ENCODE measurements at places on chromosomes 3 and 15.
A peak's percentile ranks its signal among the peaks of the same experiment; 100 is the strongest.

- no peak for DNase-seq
Measured at GRCh38 chr3:16136055-16136454, 38.4 kb upstream of the GALNT15 start.

DNA sequence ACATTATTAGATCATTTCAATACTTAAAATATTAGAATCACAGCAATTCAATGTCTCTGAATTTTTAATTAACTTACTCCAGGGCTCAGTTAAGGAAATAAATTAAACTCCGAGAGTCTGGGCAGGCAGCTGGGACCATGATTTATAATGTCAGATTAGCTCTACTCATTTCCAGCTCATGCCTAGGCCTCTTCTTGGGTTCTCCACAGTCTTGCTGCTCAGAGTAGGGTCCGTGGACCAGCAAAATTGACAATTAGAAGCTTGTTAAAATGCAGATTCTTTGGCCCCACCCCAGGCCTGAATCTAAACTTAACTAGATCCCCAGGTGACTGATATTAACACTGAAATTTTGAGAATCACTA is 28.2 kb downstream of the ADAMTS9 start:
- no peak for DNase-seq

- no peak for DNase-seq
Measured at GRCh38 chr3:65020281-65021160, 332.7 kb upstream of the ADAMTS9 start.

GRCh38 chr15:93252780-93253179 is 163.8 kb upstream of the RGMA start:
- DNase-seq = no peak

GRCh38 chr3:162487138-162487537 is 990.5 kb downstream of the OTOL1 start:
- DNase-seq = no peak

DNA sequence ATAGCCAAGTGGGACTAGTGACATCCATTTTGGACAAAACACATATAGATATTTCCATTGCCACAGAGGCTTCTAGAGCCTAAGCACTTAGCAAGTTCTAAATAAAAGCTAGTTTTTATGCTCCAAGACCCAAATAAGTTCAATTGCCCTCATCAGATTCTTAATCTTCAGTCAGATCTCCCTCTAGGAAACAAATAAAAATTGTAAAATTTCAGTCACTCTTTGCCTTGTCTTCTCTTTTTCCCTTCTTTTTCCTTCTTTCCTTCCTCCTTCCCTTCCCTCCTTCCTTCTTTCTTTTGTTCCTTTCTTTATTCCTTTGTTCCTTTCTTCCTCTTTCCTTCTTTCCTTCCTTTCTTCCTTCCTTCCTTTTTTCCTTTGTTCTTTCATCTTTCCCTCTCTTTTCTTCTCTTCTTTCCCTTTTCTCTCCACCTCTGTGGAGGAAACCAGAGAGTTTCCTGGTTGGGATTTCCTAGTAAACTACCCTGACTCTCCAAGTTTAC is 68.8 kb upstream of the GADL1 start:
- no peak for DNase-seq

GRCh38 chr15:40873694-40874561 is at the start of gene RHOV:
RHOV (minus strand) TSS chr15:40874234; CDS start chr15:40874139, 95 bp downstream.
- peak; percentile 82 for DNase-seq

DNA sequence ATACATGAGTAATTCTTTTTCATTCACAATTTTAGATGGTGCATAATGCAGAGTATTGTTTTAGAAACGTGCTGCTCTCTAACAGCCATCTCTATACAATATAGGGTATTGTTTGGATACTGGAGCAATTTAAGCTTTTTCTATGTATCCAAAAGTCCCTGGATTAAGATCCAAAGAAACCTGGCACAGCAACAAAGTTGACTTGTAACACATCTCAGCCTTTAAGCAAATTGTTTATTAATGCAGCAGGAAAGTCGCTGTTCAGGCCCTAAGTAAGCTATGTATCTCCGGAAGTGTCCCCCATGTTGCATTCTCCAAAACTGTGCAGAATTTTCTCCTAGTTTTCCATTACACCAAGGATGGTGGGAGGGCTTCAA is 7.3 kb downstream of the VGLL4 start:
- DNase-seq = no peak

DNA sequence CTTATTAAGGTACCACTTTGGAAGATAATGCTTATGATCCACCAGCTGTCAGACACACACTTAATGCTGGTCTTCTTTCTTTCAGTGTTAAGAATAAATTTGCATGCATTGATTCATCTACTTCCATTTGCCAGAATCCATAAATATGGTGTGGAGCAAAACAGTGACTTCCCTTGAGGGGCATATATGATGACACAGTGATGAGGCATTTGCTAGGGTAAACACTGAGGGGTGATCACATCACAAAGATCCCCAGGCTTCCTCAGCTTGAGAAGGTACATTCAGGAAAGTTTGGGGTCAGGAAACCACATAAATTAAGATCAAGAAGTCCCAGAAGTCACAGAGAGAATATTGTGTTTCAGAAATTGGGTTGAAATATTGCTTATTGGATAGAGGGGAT is 9.9 kb upstream of the ZBED2 start:
- DNase-seq = no peak

- no peak for DNase-seq
Measured at GRCh38 chr3:65827076-65827475, 211.6 kb downstream of the MAGI1 start.

DNA sequence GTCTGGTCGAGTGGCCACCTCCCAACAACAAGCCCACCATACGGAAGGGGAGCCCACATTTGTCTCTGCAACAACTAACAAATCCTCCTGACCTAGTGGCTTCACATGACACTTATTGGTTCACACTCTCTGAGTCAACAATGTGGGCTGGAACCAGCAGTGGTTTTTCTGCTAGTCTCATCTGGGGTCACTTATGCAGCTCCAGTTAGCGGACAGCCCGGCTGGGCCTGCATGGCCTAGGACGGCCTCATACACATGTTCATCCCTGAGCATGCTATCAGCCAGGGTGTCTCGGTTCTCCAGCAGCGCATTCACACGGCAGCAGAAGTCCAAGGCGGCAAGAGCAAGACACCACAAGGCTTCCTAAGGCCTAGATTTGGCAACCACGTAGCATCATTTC is 281.7 kb downstream of the XXYLT1 start:
- no peak for DNase-seq

DNA sequence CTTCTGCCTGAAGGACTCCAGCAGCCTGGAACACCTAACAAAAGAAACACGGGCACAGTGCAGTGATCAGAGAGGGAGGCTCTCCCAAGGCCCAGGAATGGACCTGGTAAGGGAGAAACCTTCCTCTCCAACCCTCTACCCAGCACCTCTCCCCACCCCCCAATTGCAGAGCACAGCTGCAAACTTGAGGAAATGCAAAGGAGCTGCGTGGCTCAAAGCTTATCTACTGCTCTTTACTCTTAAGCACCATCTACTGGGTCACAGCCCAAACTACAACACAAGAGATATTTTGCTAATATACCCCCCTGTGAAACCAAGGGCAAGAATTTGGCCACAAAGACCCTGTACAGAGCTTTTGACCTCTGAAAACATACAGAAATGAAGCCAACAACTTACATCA is 328.3 kb downstream of the OXSM start:
- DNase-seq = no peak

- DNase-seq = no peak
Measured at GRCh38 chr3:14519406-14519805, 20.7 kb downstream of the GRIP2 start.

GRCh38 chr3:140051019-140051957 is 116.3 kb downstream of the CLSTN2 start:
- DNase-seq = peak; percentile 43

GRCh38 chr3:86175051-86175536 is 815.9 kb downstream of the VGLL3 start:
- no peak for DNase-seq

GRCh38 chr15:89917442-89918101 is 4.8 kb upstream of the ARPIN start:
- DNase-seq = no peak

- DNase-seq = peak; percentile 64
Measured at GRCh38 chr15:70512772-70513362, 250.5 kb downstream of the UACA start.

- DNase-seq = no peak
Measured at GRCh38 chr3:193614430-193614829, 21.4 kb downstream of the OPA1 start.

DNA sequence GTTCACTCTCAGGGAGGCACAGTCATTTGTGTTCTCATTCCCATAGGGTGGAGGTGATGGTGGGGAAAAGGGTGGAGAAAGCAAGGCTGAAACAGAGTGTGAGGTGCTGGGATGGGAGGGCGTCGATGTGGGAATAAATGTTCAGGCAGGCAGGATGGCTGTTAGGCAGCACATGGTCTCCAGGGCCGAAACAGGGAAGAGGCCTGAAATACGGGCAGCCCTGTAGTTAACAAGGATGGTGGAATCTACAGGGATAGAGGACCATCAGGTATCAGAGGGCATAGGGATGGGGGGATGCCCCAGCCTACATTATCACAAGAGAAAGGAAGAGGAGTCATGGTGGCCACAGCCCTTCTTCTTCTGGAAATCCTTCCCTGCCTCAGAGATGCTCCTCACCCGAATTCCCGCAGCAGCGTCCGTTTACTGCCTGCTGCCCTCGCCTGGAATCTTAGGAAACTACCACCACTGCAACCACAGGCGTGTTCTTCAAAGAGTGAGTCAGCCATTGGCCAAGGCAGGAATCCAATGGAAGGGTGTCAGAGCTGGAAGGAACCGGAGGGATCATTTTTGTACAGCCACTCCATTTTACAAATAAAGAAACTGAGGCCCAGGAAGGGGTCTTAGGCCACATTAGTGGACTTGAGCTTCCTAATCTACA is 49.7 kb upstream of the POMGNT2 start:
- peak; percentile 70 for DNase-seq

DNA sequence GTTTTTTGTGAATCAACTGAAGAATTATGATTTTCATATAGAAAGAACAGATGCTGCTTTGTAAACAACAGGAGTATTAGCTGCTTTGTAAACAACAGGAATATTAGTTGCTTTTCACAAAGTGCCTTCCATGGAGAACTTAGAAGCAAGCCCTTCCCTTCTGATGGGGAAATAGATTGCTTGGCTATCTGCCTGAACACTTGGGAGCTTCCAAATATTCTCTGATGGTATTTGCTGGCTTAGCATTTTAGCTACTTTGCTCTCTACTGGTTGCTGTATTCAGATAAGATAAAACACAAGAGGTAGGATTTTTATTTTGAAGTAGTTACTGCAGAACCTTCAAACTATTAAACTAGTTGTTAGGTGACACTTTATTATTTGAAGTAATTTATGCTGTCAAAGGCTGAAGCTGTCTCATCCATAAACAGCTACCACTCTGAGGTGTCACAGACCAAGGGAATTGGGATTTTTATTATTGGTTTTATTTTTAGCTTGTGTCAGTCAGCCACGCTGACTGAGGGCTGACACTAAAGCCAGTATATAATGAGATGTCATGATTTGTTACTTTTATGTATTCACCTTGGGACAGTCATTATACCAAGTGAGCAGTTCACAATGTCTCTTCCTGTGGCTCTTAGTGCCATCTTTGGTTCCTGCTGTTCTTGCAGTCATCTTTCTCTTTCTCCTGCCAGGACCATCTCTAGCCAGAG is 50.0 kb downstream of the ZIC1 start:
- no peak for DNase-seq

- DNase-seq = no peak
Measured at GRCh38 chr15:45114076-45114750, at the start of the genes DUOX2 and DUOXA2. DUOX2 (minus strand) TSS chr15:45114172; CDS start chr15:45113411, 761 bp downstream. DUOXA2 (plus strand) TSS chr15:45114326; CDS start chr15:45114606, 280 bp downstream.

DNA sequence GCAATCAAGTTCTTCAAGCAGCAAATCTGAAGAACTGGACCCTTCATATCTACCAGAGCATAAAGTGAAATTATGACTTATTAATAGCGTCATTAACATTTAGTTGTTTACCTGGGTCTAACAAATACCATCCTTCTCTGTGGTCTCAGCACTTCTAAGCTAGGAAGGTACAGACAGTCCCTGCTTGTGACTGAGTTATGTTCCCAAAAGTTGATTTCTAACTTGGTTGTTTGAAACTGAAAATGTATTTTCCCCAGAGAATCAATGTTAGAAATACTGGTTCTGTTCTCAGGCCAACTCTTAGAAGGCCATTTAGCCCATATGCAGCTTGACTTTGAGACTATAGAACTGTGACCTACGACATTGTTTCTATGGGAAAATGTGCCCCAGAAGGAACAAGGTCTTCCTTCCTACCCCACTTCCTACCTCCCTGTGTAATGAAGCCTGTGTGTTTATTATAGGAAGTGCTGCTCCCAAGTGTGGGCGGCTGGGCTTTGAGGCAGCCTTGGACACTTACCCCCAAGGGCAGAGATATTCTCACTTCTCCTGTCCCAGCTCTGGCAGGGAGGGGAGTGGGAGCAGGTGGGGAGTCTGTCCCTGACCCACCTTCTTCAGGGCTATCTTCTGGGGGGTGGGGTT is 12.2 kb upstream of the MAPK6 start:
- no peak for DNase-seq

DNA sequence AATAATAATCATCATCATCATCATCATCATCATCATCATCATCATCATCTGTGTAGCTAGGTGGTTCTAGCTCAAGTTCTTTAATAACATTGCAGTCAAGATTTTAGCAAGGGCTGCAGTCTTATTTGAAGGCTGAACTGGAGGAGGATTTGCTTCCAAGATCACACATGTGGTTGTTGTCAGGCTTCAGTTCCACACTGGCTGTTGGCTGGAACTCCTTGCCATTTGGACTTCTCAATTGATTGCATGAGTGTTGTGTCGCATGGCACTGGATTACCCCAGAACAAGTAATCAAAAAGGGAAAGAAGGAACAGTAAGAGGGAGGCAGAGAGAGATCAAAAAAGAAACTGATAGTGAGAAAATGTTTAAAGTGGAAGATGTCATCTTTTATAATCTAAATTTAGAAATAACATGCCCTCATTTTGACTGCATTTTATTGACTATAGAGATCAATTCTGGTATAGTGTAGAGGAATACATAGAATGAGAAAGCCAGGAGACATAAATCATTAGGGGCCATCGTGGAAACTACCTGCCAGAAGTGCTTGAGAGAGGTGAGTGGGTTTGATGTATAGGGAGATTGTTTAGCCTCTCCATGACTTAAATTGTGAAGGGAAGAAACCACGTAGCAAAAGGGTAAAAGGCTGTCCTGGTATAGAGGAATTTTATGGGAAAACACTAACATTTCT is 346.6 kb upstream of the RBMS3 start:
- DNase-seq = no peak

- DNase-seq = no peak
Measured at GRCh38 chr3:64677961-64678716, 9.7 kb downstream of the ADAMTS9 start.

DNA sequence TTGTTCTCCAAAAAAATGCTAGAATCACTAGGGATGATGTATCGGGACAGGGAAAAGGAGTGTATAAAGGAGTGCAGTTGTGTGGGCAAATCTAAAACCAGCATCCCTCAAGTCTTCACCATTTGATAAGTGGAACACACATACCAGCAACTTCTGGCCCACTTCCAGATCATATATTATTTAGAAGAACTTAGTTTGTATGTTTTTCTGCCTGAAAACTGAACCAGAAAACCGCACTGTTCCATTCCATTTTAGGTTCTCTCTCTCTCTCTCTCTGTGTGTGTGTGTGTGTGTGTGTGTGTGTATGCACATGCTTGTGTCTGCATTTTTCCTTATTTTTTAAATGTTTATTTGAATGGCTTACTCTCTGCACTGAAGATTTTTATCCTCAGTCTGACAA is 93.5 kb downstream of the SERPINI1 start:
- DNase-seq = no peak

All from ecto neural progenitor cell (in vitro differentiated cells).